NCI-H1694 treated with DMSO at 0.1 percent for 48 hours (cell line): ENCODE measurements at places on chromosomes 13 and 19.

DNA sequence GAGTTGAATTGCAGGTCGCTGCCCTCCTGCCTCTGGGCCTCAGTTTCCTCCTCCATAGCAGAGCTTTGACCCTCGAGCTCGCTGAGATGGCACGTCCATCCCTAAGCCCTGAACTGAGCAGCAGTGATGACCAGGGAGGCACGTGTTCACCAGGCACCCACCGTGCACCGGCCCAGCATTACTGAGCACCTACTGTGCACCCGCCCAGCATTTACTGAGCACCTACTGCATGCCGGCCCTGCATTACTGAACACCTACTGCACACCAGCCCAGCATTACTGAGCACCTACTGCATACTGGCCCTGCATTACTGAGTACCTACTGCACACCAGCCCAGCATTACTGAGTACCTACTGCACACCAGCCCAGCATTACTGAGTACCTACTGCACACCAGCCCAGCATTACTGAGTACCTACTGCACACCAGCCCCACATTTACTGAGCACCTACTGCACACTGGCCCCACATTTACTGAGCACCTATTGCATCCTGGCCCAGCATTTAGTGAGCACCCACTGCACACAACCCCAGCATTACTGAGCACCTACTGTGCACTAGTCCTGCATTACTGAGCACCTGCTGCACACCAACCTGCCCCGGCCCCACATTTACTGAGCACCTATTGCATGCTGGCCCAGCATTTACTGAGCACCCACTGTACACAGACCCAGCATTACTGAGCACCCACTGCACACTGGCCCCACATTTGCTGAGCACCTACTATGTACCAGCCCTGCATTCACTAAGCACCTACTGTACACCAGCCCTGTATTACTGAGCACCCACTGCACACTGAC is 6.3 kb downstream of the TPGS1 start:
- no peak for DNase-seq

DNA sequence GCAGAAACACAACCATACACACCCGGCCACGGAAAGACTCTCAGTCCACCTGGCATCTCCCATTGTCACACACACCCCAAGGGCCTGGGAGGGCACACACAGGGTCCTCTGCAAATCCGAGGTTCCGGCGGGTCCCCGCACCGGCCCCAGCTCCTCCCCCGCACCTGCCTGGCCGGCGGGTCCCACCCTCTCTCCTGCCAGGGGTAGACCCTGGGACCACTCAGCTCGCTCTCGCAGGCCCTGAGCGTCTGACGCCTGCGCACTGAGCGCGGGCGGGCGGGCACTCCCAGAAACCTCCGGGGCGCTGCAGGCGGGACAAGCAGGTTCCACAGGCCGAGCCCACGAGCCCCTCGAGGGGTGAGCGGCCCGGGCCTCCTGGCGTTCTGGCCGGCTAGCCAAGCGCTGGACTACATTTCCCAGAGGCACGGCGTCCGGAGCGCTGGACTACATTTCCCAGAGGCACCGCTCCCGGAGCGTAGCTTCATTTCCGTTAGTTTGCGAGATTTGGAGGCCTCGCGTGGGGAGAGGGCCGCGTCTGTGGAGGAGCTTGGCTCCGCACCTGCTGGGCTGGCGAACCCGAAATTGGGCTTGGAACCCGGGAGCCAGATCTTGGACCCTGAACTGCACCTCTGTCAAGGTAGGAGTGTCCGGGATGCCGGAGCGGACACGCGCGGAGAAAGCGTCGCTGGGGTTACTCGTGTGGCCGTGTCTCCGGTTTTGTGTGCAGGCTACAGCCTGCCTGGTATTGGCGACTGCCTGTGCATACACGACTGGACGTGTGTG is at the start of gene ZNF420:
Gene ZNF420 (plus strand): TSS at position 500 of the 783 bp plus-strand sequence. CDS start 10,686 bp downstream, outside the sequence.
- peak; percentile 85 for DNase-seq

- no peak for DNase-seq
Measured at GRCh38 chr19:6572217-6572616, 18.7 kb downstream of the CD70 start.

DNA sequence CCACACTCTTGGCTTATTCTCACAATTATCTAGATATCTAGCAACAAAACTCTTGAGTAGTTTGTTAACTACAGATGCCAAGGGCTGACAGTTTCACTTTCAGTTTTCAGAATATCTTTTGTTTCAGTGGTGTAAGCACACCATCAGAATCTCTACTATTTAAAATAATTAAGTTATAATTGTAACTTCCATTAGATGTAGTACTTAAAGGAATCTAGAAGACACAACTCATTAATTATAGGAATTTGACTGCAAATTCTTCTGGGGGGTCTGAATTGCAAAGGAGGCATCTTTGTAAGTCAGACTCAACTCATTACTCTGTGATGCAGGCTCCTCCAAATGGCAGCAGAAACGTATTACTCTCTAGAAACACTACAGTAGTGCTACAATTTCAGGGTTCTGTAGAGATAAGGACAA is 44.9 kb upstream of the USPL1 start:
- DNase-seq = no peak

- no peak for DNase-seq
Measured at GRCh38 chr19:4713384-4713951, 10.2 kb downstream of the DPP9 start.
